Effector CD4-positive, alpha-beta T cell (primary cell): ENCODE measurements at places on chromosomes 5 and 9.

GRCh38 chr9:89807682-89808075 is 202.9 kb downstream of the GADD45G start:
- DNase-seq = no peak

DNA sequence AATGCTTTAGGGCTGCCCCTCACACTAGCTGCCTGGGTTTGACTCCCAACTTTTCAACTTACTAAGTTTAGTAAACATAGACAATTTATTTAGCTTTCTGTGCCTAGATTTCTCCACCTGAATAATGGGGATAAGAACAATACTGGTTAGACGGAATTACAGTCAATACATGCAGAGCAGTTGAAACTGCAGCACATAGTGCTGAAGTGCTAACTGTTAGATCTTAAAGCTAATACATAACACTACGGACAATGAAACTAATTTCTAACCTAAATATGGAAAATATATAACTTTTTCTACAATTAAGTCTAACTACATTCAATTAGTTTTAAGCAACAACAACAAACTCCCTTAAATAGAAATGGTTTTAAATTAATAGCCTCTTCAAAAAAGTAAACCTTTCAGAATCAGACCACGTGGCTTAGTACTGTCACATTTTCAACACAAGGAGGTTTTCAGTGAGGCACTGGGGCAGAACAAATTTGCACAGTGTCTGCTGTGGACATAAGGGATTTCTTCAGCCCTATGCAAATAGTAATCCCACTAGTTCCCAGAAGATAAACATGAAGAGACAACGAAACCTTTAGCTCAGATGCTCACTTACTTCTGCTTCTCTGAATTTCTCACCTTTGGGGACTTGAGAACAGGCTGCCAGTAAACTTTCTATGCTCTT is 293.4 kb downstream of the EDIL3 start:
- DNase-seq = no peak

DNA sequence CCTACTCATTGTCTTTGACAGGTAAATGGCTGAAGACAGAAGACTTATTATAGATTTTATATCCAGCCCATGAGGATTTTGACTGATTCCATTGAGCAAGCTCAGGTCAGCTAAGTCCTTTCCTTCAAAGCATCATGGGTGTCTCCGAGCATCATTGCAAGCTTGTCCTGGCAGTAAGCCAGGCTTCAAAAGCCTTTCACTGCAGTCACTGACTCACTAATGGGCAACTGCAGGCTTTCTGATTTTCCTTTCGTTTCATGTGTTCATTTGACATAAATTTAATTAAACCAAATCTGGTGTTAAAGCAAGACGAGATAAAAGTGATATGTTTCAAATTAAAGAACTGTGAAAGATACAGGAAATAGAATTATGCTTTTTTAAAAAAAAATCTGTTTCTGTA is 426.2 kb downstream of the ANXA1 start:
- no peak for DNase-seq

- DNase-seq = no peak
These were observed 129.8 kb upstream of the SGCD start for GRCh38 chr5:156197042-156197635.

GRCh38 chr5:11780641-11781345 is 123.5 kb downstream of the CTNND2 start:
- DNase-seq = no peak

DNA sequence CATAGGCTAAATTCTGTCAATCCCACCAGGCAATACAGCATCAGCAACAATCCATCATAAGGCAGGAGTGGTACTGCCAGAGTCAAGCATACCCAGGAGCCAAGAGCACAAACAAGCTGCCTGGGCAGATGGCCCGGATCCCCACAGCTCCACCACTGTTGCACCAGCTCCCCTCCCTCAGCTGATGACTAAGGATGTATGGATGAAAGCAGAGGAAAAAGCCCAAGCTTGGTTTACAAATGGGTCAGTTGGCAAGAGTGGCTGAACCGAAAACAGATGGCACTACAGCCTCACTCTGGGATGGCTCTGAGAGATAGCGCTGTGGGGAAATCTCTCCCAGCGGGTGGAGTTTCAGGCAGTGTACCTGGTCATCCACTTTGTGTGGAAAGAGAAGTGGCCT is 29.4 kb downstream of the DROSHA start:
- DNase-seq = no peak

- DNase-seq = no peak
These were observed 69.2 kb upstream of the FCN1 start for GRCh38 chr9:134986957-134987356.

DNA sequence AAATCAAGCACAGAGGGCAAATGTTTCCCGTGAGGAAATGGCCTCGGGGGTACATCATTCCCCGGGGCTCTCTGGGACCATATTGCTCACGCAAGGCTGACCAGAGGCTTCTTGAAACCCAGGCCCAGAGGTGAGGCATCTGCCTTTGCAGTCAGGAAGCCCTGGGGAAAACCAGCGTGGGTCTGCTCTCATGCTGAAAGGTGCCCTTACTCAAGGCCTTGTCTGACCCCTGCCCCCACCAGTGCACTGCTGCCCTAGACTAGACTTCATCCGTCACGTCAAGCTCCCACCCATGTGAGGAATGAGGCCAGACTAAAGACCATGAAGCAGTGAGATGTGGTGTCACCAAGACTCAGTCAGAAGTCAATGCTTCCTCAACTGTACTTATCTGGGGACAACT is 66.1 kb downstream of the PAX5 start:
- DNase-seq = no peak

DNA sequence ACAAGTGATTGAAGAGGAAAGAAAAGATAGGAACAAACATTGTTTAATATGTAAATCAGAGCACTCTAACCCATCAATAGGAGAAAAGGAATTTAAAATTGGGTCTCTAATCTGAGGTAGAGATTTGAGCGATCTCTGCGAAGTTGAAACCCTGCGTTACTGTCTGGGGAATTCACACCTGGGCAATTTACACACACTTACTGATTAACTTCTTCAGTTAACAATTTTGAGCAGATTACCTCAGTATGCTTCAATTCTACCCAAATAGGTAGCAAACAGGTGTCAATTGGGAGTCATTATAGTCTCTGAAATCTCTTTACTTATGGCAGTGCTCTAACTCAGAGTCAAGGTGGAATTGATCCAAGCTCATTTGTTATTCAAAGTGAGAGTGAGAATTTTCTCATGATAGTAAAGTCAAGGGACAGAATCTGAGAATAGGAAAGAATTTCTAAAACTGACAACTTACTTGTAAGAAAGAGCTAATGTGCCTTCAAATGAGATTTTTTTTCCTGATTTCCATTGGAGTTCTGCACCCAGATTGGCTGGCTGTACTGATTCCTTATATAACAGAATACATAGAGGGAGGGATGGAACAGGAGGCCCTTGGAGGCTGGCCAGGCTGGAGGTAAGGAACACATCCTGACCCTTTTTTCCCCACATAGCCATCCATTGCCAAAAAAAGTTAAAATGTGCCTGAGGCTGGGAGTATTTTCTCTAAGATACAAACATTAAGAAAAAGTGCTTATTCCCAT is 27.1 kb upstream of the IFNA14 start:
- no peak for DNase-seq

DNA sequence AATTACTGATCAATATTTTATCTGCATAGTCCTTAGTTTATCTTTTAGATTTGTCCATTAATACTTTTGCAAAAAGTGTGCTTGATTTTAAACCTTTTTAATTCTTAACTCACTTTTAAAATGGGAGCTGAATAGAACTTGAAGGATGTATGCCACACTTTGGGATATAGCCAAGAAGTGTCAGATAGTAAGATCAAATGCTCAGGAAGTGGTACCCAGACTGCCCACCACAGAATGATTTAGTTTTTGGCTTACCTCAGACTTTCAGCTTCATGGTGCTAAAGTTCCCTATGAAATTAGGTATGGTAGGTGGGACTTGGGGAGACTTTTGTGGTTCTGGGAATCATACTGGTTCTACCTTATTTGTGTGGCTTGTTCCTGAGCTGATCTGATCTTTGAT is 14.7 kb downstream of the FOCAD start:
- DNase-seq = no peak

DNA sequence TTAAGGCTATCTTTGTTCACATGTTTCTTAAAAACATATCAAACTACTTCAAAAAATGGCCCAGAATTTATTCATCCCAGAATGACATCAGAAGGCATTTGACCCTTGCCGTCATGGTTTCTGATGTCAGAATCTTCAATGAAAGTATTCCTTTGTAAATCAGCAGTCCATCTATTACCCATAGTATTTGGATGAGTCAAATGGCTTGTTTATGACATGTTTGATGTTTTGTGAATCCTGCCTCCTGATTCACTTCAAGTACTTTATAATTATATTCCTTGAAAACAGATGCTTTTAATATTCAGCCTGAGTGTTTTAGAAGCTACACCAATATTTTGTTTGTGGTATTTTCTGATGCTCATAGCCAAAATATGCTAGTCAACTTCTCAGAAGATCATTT is 200.8 kb upstream of the MEF2C start:
- DNase-seq = no peak

GRCh38 chr5:122310889-122311288 is 1.1 kb upstream of the SNCAIP start:
- DNase-seq = no peak

DNA sequence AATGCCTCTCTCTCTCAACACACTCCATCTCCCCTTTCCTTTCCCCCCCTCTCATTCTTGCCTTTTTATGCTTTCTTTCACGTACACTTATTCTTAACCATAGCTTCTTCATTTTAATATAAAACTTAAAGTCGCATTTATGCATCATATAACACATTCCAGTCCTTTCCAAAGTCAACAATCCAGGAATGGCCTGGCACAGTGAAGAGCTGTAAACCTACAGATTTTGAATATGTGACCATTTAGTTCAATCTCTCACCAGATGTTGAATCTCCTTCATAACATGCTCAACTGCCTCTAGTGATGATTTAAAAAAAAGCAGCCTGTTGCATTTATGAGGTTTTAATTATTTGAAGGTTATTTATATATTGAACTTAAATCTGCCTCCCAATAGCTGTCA is 186.2 kb upstream of the GRAMD2B start:
- DNase-seq = no peak
